ENCODE measurements at places on chromosomes 7 and 10.
A peak's percentile ranks its signal among the peaks of the same experiment; 100 is the strongest.

GRCh38 chr10:35225204-35225603 lies 98.6 kb downstream of the CREM start:
- no peak for DNase-seq

DNA sequence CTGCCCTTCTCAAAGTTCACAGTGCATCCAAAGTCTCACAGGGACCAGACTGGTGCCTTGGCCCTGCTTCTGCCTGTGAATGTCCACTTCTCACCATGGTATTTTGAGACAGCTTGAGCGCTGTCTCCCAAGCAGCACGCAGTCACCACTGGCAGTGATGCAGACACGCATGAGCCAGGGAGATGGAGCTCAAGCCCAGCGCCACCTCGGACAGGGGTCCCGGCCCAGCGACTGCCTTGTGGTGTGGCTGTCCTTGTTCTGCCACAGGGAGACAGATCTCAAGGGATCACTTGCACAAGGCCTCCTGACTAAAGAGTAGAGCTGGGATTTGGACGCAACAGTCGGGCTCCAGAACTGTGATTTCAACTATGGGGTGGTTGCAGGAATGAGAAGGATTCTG lies 92.6 kb upstream of the MBL2 start:
- DNase-seq, result no peak

- DNase-seq, result no peak
Measured at GRCh38 chr7:72182036-72182435, 230.1 kb downstream of the CALN1 start.

DNA sequence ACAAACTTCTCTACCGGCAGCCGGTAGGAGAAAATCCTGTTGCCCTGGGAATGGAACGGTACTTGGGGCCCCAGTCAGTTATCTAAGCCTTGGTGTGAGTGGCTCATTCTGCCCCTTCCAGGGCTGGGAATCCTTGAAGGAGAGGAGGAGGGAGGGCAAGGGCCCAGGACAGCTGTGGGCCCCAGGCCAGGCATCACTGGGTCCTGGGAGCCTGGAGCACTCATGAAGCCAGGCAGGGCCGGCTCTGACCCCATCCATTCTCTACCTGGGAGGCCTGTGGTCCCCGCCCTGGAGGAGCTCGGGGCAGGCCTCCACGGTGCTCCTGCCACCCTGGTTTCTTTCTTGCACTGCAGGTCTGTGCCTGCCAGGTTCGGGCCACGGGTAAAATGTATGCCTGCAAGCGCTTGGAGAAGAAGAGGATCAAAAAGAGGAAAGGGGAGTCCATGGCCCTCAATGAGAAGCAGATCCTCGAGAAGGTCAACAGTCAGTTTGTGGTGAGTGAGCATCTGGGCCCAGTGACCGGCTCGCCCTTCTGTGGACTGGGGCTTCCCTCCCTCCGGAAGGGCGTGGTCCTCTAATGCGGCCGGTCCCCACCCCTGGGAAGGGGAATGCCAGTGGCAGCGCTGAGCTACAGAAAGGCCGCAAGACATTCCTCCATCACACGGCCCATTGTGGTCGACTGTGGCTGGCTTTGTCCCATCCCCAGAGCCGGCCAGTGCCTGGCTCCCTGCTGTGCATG lies 111.3 kb downstream of the RGS10 start:
- DNase-seq, result no peak

- DNase-seq, result no peak
Measured at GRCh38 chr7:132328047-132328620, 248.1 kb downstream of the PLXNA4 start.

DNA sequence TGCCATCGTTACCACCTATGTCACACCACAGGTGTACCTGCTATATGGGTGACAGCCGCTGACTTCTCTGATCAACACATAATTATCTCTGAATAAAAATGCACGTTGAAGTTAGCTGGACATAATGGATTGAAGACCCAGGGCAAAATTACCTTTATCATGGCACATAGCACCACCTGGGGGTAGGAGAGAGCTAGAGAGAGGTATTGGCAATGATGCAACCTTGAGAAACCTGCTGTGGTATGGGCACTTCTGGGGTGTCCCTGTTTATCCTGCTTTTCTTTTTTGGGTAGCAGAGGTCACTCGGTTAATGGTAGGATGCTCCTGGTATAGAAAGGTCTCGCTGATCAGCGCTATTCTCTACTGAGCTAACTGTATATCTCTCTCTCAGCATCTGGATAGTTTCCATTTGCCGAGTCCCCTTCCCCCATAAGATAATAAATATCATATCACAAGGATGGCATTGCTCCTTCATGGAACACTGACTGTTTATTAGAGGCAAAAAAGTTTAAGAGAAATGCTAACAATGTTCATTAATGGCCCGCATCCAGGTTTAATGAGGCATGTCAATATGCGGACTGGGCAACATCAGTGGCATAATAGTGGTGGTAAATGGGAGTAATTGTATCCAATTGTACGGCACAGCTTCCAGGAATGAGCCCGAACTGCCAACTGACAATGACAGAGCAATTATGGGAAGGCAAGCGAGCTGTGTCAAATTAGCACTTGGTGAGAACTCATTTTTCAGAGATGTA lies 323.1 kb downstream of the TFEC start:
- no peak for DNase-seq

DNA sequence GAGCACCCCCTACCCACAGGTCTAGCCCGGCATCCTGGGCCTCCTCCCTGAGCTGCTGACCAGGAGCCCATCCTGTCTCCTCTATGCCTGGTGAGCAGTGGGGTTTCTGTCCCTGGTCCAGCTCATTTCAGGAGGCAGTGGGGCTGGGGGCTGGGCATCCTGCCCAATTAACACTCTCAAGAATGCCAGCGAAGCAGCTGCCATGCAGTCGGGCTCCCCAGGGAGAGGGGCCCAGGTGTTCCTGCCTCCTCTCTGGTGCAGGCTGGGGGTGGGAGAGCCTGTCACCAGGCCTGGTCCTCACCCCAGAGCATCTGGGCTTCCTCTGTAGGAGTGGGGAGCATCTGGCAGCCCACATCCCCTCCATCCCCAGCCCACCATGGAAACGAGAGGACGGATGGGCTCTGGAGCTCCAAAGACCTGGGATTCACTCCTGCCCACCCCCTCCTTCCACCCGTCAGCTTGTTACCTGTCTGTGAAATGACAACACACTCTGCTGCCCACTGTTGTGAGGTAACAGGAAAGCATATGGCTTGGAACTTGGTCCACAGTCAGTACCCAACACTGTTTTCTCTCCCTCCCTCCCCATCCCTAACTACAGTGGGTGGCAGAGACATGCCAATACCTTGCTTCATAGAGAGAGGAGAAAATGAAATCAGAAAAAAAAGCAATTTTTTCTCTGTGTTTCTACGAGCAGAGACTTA lies 69.1 kb downstream of the SLIT1 start:
- no peak for DNase-seq

DNA sequence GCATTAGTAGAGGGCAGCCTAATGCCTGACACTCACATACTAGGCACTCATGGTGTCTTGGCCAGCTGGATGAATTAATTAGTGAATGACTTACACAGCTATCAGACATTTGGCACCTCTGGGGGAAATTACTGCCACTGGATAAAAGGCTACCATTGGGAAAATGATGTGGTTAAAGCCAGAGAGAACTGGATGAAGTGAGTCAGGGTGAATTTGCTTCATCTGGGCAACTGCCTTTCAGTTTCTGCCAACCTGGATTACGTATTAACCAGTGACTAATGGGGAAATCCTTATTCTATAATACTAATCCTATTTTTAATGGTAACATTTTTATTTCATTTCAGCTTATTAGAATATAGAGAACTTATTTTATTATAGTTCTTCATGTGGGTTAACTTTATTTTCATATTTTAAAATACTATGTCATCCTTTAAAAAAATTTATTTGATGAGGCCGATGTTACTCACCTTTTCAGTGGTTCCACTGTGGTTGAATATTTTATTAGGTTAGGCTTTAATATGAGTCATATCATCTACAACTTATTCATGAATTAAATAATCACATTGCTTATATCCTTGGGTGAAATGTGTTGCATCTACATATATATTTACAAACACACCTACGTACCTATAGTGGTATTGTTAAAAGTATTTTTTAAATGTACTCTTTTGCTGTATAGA lies 85.6 kb upstream of the CAPZA2 start:
- DNase-seq, result no peak

- no peak for DNase-seq
Measured at GRCh38 chr7:48300301-48300700, 129.0 kb downstream of the ABCA13 start.

DNA sequence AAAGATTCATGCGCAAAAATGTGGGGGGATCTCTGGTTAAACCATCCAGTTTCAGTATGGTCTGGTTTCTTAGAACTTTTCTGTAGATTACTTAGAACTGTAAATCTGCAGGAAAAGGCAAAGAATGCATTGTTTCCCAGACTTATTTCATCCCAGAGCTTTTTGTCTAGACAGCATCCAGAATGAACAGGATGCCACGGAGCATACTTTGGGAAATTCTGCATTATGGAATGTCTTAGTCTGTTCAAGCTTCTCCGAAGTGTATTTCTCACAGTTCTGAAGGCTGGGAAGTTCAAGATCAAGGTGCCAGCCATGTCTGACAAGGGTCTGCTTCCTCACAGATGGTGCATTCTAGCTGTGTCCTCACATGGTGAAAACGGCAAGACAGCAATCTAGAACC lies 136.3 kb downstream of the INHBA start:
- DNase-seq, result no peak

- peak; percentile 49 for DNase-seq
Measured at GRCh38 chr7:142669074-142669654, 80.1 kb upstream of the PRSS1 start.

GRCh38 chr10:123126246-123126645 lies 9.5 kb upstream of the HMX3 start:
- no peak for DNase-seq

GRCh38 chr7:3955751-3956696 lies 655.0 kb downstream of the SDK1 start:
- DNase-seq, result no peak

- DNase-seq, result no peak
Measured at GRCh38 chr10:75967491-75967890, 536.1 kb downstream of the LRMDA start.

DNA sequence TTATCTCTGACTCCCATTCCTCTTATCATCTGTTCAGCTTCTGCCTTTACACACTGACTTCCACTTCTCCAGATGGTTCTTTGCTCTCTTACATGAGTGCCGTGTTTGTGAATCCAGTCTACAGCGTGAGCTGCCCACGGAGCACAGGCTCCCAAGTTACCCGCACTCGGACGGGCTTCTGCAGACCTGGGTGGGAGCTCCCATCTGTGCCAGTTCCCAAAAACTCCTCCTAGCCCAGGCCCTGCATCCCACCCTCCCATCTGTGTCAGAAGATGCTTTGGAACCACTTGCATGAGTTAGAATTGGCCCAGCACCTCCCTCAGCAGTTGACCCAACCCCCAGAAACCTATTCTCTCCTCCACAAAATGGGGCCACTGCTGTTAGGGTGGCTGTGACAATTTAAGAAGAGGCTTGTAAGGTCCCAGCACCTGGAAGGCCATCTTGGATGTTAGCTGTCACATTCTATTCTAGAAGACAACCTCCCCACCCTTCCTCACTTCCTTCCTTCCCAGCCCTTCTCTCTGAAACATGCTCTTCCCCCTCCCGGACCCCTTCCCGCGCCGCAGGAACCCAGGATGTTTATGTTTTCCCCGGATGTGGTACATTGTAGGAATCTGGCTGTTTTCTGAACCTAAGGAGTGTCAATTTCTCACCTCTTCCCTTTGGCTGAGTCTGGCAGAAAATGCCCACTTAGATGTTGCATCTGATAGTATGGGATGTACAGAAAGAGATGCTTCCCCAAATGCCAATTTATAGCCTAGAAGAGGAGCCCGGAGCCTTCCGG lies 79.2 kb downstream of the CCDC3 start:
- no peak for DNase-seq

GRCh38 chr7:125661677-125662076 lies 732.1 kb upstream of the POT1 start:
- peak; percentile 76 for DNase-seq

DNA sequence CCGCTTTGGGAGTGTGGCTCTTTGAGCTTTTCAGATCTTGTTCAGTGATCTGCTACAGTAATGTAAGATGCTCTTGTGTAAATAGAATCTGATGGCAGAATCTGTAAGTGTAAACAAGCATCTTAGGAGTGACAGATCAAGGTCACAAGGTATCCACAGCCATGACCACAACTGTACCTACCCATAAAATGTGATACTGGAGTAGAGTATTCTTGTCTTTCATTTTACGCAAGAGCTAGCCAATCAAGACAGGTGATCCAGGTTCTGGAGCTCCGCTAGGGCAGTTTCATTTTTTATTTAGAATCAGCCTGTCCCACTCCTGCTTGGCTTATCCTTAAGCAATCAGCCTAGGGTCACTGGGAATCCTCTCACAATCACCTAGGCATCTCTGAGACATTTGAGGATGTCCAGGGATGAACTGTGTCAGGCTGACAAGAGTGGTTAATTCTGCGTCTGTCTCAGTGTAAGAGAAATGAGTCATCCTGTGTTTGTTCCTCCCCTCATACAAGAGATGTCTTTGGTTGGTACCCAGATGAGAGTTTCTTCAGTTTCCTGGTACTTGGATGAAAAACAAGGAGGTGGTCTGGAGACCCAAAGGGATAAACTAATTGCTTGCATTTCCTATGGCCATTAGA lies 13.6 kb downstream of the ZNF138 start:
- no peak for DNase-seq

- no peak for DNase-seq
Measured at GRCh38 chr7:92276460-92276864, 30.7 kb downstream of the ANKIB1 start.

DNA sequence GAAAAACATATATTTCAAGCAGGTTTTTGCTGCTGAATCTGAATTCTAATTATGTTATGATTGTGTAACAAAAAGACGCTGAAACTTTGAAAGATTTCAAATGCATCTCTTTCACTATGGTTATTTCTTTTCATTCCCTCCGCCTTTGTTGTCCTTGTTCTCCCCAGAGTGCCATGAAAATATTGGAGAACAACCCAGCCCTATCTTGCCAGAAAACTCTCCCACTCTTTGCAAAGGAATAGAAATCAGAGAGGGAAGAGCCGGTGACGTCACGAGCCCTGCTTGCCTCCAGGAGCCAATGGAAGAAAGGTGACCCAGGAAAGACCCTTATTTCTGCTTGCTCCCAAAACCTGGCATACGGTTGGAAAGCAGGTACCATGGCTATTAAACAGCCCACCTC lies 3.4 kb downstream of the GFRA1 start:
- no peak for DNase-seq

GRCh38 chr7:115831371-115831770 lies 199.2 kb downstream of the TFEC start:
- no peak for DNase-seq

DNA sequence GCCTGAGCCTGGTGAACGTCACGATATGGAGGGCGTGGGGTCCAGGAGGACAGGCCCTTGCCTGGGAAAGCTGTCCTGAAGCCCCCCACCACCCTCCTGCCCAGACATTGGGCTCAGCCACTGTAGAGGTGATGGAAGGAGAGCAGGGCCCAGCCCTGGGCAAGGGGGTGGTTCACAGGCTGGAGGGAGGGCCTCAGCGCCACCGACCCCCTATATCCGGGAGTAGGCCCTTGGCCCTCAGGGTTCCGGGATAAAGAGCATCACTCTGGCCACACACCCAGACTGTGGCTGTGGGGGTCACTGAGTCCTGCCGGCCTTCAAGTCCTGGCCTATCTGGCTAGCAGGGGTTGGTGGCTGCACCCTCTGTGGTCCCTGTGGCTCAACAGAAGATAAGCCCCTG lies 55.3 kb upstream of the GTF2IRD1 start:
- DNase-seq, result no peak
